Hepatic stellate cell (primary cell): ENCODE measurements at places on chromosomes 3 and 15.

DNA sequence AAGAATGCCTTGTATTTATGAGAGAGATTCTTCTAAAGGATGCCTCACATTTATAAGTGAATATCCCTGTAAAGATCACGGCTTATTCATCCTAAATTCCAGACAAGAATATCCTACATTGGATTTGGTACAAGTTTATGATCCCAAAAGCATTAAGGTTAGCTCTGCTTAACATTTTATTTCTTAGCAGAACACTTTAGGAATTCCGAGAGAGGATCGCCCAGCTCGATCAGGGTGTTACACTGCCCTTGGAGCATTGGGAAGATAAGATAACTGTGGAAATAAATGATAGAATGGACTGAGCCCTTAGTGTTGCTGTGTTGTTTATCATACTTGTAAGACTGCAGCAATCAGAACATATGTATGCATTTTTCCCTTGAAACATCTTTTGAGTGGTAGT is 223.0 kb upstream of the CDIN1 start:
- DNase-seq: no peak

GRCh38 chr3:152466784-152467183 is 198.1 kb downstream of the MBNL1 start:
- peak; percentile 18 for DNase-seq

DNA sequence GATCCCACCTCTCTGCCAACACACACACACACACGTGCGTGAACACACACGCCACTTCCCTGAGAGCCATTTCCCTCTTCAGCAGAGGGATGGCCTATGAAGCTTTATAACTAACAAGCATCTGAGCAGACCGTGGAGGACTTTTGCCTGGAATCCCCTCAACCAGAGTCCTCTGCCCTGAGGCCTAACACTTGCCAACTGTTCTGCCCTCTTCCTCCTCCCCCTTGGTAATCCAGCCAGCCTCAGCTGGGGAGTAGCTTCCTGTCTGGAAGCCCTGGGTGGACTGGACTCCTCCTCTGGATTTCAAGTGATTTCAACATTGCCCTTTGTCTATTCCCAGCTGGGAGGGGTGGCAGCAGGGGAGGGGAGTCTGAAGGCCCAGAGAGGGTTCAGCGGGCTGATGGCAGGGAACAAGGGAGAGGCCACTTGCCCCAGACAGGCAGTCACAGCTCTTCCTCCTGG is 68.4 kb upstream of the HACD2 start:
- peak; percentile 80 for DNase-seq

GRCh38 chr15:58852347-58852746 is 81.1 kb downstream of the SLTM start:
- no peak for DNase-seq

DNA sequence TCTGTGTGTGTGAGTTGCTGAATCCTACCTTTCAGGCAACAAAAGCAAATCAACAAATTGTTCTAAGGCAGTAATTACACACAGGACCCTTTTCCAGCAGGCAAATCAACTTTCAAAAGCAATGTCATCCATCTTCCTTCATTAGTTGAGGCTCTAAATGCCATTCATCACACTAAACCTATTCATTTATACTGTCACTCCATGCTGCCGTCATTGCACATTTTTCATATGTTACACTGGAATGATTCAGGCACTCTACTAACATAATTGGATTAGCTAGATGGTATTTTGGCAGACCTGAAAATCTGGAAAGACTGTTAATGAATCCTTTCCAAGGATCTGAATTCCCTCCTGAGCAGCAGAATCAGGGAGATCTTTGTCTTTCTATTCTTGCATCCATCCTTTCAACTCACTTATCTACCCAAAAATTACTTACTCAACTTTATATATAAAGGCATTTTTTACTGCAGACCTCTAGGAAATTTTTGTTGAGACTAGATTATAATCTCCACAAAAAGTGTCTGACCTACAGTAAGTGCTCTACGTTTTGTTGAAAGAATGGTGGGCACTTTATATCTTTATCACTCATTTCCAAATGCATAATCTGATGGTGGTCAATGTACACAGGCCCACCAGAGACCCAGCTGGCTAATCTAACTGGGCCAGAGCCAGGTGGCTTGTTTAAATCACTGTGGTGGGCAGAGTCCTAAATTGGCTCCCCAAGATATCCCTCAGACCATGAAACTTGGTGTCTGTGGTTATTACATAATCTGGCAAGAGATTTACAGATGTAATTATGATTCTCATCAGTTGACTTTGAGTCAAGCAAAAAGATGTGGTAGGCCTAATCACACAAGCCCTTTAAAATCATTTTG is 25.0 kb downstream of the MIX23 start:
- no peak for DNase-seq
